Ovary (tissue), 10 donors: ENCODE measurements at places on chromosomes 13 and 19. TPM values are rescaled to one million over a fixed set of nuclear protein-coding genes. Genes with fewer than 3 reads are reported as not detected.

NCAN gene
- not detected for total RNA-seq

SLC25A41 gene
- not detected for total RNA-seq

CEBPA gene
- 3.7 TPM for total RNA-seq

TMEM145 gene
- not detected for total RNA-seq

MISP3 gene
- total RNA-seq = 0.79 TPM

CEACAM20 gene
- not detected for total RNA-seq

CGB8 gene
- 0.46 TPM for total RNA-seq

SLC25A30 gene
- 10.7 TPM for total RNA-seq

FBL gene
- 218 TPM for total RNA-seq

RAB3A gene
- 32.9 TPM for total RNA-seq

TICAM1 gene
- total RNA-seq = 13.3 TPM

RGCC gene
- 2.1 TPM for total RNA-seq

PRR19 gene
- 0.77 TPM for total RNA-seq

FPR1 gene
- total RNA-seq = 18.2 TPM

IGFL1 gene
- total RNA-seq = not detected

SHD gene
- total RNA-seq = not detected

SLC10A2 gene
- total RNA-seq = not detected

WDR88 gene
- total RNA-seq = not detected

SBSN gene
- total RNA-seq = not detected

DENND1C gene
- 0.78 TPM for total RNA-seq

TMIGD2 gene
- total RNA-seq = not detected

MBD3L2 gene
- not detected for total RNA-seq

CHST8 gene
- 2.4 TPM for total RNA-seq

TBXA2R gene
- total RNA-seq = 1.1 TPM

CACNG6 gene
- not detected for total RNA-seq

HCN2 gene
- 0.23 TPM for total RNA-seq

DEDD2 gene
- 14.9 TPM for total RNA-seq

CAMSAP3 gene
- 0.95 TPM for total RNA-seq

RGS9BP gene
- 0.17 TPM for total RNA-seq
